ENCODE measurements at places on chromosomes 5 and 9.
A peak's percentile ranks its signal among the peaks of the same experiment; 100 is the strongest.

GRCh38 chr9:38363589-38363925 is 28.9 kb upstream of the ALDH1B1 start:
- no peak for DNase-seq

- no peak for DNase-seq
These were observed 1.4 kb downstream of the ERGIC1 start for GRCh38 chr5:172835290-172835993.

DNA sequence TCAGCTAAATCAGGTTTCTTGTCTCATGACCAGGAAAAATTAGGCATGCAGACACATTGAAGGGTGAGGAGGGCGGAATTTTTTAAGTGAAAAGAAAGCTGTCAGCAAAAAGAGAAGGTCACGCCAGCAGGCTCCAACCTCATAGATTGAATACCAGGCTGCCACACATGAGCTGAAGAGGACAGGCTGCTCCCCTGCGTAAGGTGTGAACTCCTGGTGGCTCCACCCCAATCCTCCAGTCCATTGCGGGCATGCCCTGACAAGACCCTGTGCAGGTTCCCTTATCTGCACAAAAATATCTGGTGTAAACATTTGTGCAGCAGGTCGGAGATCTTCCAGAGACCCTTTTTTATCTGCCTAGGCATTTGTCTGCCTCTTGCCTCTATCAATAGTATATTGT is 22.9 kb upstream of the TEX10 start:
- no peak for DNase-seq

DNA sequence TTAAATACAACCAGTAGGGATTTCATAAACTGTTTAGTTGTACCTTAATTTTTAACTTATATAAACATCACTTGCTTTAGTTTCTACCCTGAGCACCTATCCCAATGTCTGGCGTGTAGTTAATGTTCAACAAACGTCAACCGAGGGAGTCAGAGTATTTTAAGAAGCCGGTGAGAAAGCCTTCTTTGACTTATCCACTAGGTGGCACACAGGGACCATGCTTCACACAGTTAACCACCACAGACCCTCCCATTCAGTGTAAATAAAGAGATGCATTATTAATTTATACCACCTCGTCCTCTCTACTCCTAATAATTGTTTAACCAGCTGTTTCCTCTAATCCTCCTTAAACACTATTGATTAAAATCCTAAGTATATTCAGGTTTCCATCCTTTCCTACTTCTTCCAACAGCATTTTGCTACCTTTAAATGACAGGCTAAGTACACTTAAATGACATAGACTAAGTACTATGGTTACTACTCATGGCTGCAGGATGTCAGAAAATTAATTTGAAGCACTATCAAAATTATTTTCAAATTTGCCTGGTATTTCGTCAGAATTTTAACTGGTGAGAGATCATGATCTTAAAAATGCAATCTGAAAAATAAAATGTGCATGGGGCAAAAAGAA is 2.3 kb downstream of the HAPLN1 start:
- no peak for DNase-seq

GRCh38 chr5:154042766-154043165 is 4.0 kb downstream of the MFAP3 start:
- no peak for DNase-seq

DNA sequence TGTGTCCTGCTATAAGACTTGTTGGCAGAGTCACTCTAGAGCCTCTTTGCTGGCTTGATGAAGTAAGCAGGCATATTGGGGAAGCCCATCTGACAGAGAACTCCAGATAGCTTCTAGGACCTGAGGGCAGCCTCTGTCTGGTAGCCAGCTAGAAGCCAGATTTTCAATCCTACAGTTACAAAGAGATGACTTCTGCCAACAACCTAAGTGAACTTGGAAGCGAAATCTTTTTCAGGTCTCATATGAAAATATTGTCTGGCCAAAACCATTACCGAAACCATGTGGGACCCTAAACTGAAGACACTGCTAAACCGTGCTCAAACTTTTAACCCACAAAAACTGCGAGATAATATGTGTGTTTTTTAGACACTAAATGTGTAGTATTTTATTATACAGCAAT is 140.9 kb downstream of the MRPS30 start:
- DNase-seq = no peak

GRCh38 chr5:139731281-139731680 is 64.3 kb upstream of the PSD2 start:
- DNase-seq = no peak

DNA sequence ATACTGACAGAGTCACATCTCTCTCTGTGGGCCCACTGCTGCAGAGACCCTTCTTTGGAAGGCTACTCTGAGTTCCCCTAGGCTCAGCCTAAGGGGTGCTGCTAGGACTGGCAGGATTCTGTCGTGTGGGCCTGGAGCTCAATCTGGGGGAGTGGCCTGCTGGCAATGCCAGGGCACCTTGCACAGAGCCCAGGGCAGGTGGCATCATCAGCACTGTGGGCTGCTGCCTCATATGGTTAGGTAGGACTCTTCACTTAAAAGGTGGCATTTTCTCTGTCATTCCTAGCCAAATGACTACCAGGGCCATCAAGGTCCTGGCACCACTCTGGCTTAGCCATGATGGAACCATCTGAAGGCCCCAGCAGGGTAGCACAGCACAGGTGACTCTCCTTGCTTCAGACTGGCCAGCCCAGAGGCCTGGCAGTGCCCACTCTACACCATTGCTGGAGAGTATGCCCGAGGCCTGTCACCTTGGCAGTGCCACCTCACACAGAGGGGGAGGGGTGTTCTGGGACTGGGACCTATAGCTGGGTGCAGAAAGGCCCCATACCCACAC is 21.9 kb downstream of the PITX1 start:
- no peak for DNase-seq

GRCh38 chr5:135219868-135220267 is 179.2 kb downstream of the MACROH2A1 start:
- no peak for DNase-seq

- DNase-seq = no peak
These were observed 304.5 kb upstream of the RFX3 start for GRCh38 chr9:3830291-3830690.

DNA sequence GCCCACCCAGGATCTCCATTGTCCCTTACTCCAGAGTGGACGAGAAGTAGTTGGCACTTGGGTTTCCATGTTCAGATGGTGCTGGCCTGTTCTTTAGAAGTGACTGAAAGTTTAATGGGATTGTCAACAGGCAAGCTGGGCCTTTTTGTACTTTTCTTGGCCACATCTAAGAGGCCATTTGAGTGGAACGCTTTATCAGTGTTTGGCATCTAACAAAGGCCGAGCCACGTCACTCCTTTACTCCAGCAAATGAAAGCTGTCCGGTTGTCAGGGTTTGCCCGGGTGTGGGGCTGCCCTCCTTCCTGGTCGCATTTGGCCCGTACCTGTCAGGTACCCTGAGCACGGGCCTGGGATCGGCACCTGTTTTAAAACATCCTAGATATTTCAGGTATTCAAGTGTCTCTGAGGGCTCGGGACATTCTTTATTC is 71.5 kb downstream of the RCL1 start:
- DNase-seq = no peak

- DNase-seq = no peak
These were observed 8.5 kb downstream of the KLF4 start for GRCh38 chr9:107481035-107481434.

GRCh38 chr9:131833906-131834305 is 94.0 kb upstream of the RAPGEF1 start:
- no peak for DNase-seq

- DNase-seq = no peak
These were observed 793.7 kb upstream of the RGMB start for GRCh38 chr5:97979740-97980139.

DNA sequence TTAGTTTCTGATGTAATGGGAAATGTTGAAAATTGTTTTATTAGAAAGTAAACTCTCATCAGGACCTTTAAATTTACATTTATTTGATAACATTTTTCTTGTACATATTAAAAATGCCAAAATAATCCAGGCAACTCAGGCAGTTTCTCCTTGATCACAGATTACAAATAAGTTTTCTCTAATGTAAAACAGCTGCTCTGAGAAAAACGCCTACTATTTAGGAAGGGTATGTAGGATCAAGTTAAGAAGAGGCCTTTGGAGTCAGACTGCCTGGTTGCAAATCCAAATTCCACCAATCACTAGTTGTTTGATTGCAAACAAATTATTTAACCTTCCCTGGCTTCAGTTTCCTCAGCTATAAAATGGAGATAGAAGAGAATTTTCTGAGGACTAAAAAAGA is 610.8 kb downstream of the PDE4D start:
- no peak for DNase-seq

GRCh38 chr5:60886158-60886557 is 42.1 kb upstream of the ELOVL7 start:
- no peak for DNase-seq

- DNase-seq = no peak
These were observed 83.2 kb downstream of the DTWD2 start for GRCh38 chr5:118905196-118905595.

DNA sequence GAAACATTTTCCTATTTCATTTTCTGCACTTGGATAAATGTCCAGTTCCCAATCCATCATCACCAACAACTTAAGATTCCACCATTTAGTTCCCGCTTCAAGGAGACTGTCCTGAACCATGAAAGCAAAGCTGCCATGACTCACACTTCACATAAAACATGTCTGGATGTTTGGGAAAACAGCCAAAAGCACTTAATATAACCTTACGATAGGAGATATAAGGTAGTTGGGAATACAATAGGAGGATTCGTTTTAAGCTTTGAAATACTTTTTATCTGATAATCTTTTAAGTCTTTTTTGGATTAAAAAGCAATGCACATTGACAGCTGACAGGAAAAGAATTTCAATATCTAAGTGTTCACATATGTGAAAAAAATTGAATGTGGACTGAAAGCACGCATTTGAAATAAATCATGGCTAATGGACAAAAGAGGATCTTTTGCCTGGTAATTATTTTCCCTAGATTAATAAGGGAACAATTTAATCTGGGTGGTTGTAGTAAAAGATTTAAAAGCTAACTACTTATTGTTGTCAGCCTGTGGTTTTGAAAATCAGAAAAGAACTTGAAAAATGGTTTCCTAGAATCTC is 17.3 kb upstream of the TGFBI start:
- DNase-seq = peak; percentile 70

Measured in GM04504 (cell line).